ENCODE measurements at places on chromosomes 7 and 10.

GRCh38 chr7:131897016-131897789, 340.8 kb upstream of the PODXL start:
- peak; percentile 87 for DNase-seq
- peaks cover 54% of the 10 kb centered on the region for H3K4me1 ChIP-seq
- H3K4me3 ChIP-seq: no peak overlapping the region
- H3K27ac ChIP-seq: peak overlapping the region; percentile 89
- H3K27me3 ChIP-seq: no peaks in the 10 kb centered on the region

GRCh38 chr10:116899626-116900025, 50.3 kb downstream of the ENO4 start:
- no peak overlapping the region for H3K4me3 ChIP-seq
- H3K4me1 ChIP-seq: no peaks in the 10 kb centered on the region
- no peaks in the 10 kb centered on the region for H3K36me3 ChIP-seq
- no peak for DNase-seq

- H3K36me3 ChIP-seq: no peaks in the 10 kb centered on the region
- no peak overlapping the region for H3K27ac ChIP-seq
- no peak overlapping the region for H3K4me3 ChIP-seq
- H3K27me3 ChIP-seq: no peaks in the 10 kb centered on the region
Observed at GRCh38 chr10:35219891-35220890, 93.5 kb downstream of the CREM start.

- H3K4me3 ChIP-seq: no peak overlapping the region
- H3K27me3 ChIP-seq: no peaks in the 10 kb centered on the region
- H3K27ac ChIP-seq: no peak overlapping the region
- no peak for DNase-seq
- no peaks in the 10 kb centered on the region for H3K4me1 ChIP-seq
- H3K36me3 ChIP-seq: no peaks in the 10 kb centered on the region
Observed at GRCh38 chr7:37356911-37357636, 91.6 kb downstream of the ELMO1 start.

DNA sequence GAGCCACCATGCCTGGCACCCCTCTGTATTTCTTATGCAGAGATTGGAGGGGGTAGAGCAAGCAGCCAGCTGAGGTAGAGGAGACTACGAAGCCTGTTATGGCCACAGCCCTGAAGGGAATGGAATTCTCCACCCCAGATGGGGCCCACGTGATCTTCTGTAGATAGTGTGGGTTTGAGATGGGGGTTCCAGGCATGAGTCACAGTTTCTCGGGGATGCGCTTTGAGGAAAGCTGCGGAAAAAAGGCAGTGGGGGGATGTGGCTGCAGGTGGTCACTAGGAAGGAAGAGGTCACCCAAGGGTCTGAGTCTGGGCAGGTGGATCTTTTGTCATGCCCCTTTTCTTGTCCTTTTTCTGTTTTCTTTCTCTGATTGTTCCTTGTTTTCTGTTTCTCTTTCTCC, 11.5 kb downstream of the FAM131B start:
- H3K4me3 ChIP-seq: no peak overlapping the region
- no peaks in the 10 kb centered on the region for H3K4me1 ChIP-seq
- H3K36me3 ChIP-seq: no peaks in the 10 kb centered on the region
- DNase-seq: no peak

- peaks cover 20% of the 10 kb centered on the region for H3K4me1 ChIP-seq
- H3K36me3 ChIP-seq: no peaks in the 10 kb centered on the region
- no peaks in the 10 kb centered on the region for H3K27me3 ChIP-seq
- DNase-seq: no peak
- no peak overlapping the region for H3K4me3 ChIP-seq
Observed at GRCh38 chr10:6280291-6280690, 77.6 kb downstream of the PFKFB3 start.

DNA sequence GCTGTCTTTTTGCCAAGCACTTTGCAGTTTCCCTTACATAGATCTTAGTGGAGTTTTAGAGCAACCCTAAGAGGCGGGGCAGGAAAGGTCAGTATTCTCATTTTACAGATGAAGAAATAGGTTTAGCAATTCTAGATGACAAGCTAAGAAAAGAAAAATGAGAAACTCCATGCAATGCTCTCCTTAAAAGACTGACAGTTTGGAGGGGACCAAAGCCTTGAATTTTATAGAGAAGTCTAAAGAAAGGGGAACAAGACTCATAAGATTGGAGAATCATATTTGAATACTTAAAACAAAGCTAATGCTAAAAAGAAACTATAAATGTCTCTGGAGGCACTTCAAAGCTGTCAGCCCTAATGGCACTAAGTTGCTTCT, 19.6 kb downstream of the CEP55 start:
- H3K27ac ChIP-seq: peak overlapping the region; percentile 83
- H3K4me1 ChIP-seq: peaks cover 23% of the 10 kb centered on the region
- H3K27me3 ChIP-seq: no peaks in the 10 kb centered on the region
- H3K36me3 ChIP-seq: no peaks in the 10 kb centered on the region

DNA sequence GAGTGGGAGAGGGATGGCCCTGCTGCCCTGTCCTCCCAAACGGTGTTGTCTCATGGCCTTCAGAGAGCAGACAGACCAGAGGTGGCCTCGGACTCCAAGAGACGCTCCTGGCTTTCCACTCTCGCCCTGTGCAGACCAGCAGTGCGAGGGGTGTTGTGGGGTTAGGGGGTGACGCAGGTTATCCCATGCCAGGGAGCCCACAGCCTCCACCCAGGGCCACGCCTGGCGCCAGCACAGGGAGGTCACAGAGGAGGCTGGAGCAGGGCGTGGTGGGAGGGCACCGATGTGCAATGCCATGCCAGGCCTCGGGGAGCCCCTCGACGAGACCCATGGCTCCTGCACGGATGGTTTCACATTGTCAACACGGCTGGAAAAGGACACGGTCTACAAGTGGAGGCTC, 52.1 kb downstream of the INPP5A start:
- no peaks in the 10 kb centered on the region for H3K36me3 ChIP-seq
- H3K4me1 ChIP-seq: peaks cover 16% of the 10 kb centered on the region
- no peak overlapping the region for H3K4me3 ChIP-seq
- H3K27me3 ChIP-seq: no peaks in the 10 kb centered on the region
- no peak overlapping the region for H3K27ac ChIP-seq

DNA sequence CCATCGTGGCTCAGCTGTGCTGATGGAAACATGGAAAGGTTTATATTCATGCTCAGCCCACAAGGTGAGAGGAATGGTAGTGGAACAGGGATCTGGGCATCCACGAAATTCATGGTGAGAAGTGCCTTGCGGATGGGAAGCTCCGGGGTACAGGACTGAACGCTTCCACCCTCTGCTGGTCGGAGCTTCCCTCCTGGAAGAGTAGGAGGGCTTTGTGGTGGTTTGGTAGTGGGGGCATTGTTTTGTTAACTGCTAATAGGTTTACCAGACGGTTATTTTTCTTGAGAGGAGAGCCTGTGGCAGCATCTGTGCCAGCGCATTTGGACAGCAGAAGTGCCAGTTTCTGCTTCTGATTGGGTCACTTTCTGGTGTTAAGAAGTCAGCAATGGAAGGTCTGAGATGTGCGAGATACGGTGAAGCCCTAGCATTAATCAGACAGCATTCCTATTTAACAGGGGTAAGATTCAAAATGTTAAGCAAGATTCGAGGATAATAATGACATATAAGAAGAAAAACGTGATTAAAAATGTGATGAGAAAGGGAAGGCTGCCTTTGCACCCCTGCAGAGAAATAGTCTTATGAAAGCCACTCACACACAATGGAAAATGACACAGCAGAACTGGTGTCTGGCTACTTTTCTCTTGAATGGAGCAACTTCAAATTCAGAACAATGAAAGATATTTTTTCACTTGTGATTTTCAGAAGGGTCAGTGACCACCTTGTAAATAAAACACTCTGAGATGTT, 17.7 kb downstream of the ABCA13 start:
- no peak for DNase-seq
- H3K4me1 ChIP-seq: no peaks in the 10 kb centered on the region
- H3K27me3 ChIP-seq: no peaks in the 10 kb centered on the region
- no peak overlapping the region for H3K27ac ChIP-seq
- H3K36me3 ChIP-seq: no peaks in the 10 kb centered on the region

- no peak overlapping the region for H3K27ac ChIP-seq
- 0 out of 2 replicates have a peak, but pooled peaks cover 3% of the 10 kb centered on the region for H3K4me1 ChIP-seq
- peak; percentile 30 for DNase-seq
Observed at GRCh38 chr10:104104926-104105325, 17.0 kb upstream of the SFR1 start.

DNA sequence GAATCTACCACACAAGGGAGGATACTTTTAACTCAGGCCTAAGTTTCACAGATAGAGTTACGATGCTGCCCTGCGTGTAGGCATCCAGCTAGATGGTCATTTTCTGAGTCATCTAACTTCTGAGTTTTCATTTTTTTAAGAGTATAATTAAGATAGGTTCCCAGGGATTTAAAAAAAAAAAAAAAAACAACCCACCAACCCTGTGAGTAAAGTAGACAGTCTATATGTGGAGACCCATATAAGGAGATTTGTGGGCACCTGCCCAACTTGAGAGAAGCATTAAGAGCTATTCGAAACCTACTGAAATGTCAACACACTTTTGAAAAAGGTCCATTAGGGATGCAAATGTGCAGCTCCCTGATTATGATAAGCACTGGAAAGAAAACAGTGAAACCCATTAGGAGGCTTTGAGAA, 257.3 kb downstream of the TRIL start:
- no peak overlapping the region for H3K4me3 ChIP-seq
- no peaks in the 10 kb centered on the region for H3K27me3 ChIP-seq
- H3K4me1 ChIP-seq: peaks cover 42% of the 10 kb centered on the region
- H3K36me3 ChIP-seq: no peaks in the 10 kb centered on the region
- H3K27ac ChIP-seq: peak overlapping the region; percentile 29

GRCh38 chr7:72476608-72477305, 64.6 kb upstream of the CALN1 start:
- no peaks in the 10 kb centered on the region for H3K36me3 ChIP-seq
- DNase-seq: no peak

DNA sequence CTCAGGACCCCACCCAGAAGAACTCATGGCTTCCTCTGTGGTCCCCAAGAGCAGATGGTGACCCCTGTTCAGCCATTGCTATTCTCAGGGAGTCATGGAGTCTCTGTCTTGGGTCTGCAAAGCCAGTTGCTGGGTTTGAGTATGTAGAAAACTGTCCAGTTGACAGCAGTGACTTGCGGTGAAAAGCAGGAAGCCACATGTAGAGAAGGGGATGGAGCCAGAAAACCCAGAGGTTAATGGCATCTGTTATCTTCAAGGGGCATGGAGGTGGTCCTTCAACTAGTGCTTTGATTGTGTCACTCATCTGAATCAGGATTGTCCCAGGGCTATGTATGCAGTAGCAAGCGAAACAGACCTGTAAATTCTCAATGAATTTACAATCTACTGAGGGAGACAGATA, 86.3 kb upstream of the STK17A start:
- no peak overlapping the region for H3K4me3 ChIP-seq
- no peak for DNase-seq
- peaks cover 11% of the 10 kb centered on the region for H3K4me1 ChIP-seq
- no peaks in the 10 kb centered on the region for H3K36me3 ChIP-seq
